ENCODE measurements at places on chromosomes 6 and 20.

- no peaks in the 10 kb centered on the region for H3K36me3 ChIP-seq
- H3K27me3 ChIP-seq, result no peaks in the 10 kb centered on the region
- no peak overlapping the region for H3K4me3 ChIP-seq
- no peak overlapping the region for H3K27ac ChIP-seq
- no peaks in the 10 kb centered on the region for H3K4me1 ChIP-seq
Observed at GRCh38 chr6:41274256-41274655, 12.2 kb downstream of the TREM1 start.

- H3K4me1 ChIP-seq, result no peaks in the 10 kb centered on the region
- H3K4me3 ChIP-seq, result no peak overlapping the region
- no peak for DNase-seq
- H3K27ac ChIP-seq, result no peak overlapping the region
- no peaks in the 10 kb centered on the region for H3K36me3 ChIP-seq
Observed at GRCh38 chr6:11392778-11393507, 144.6 kb upstream of the TMEM170B start.

DNA sequence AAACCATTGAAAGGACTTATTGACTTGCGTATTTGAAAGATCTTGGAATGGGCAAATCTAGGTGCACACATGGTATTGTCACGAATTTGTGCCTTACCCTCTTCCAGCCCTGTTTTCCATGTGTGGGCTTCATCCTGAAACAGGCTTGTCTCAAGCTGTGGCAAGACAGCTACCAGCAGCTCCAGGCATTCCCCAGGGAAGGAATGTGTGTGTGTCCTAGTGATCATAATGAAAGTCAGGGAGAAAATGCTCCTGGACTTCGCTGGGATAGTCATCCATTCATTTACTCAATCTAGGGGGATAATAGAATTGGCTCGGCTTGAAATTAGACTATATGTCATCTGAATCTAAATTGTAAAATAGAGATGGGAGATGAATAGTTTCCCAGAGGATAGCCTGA, 676.2 kb downstream of the CBLN4 start:
- no peaks in the 10 kb centered on the region for H3K4me1 ChIP-seq
- no peak for DNase-seq
- no peaks in the 10 kb centered on the region for H3K36me3 ChIP-seq

- no peaks in the 10 kb centered on the region for H3K27me3 ChIP-seq
- H3K27ac ChIP-seq, result no peak overlapping the region
- H3K4me1 ChIP-seq, result peaks cover 4% of the 10 kb centered on the region
- no peak for DNase-seq
Observed at GRCh38 chr6:157666729-157667128, 156.3 kb upstream of the SNX9 start.

DNA sequence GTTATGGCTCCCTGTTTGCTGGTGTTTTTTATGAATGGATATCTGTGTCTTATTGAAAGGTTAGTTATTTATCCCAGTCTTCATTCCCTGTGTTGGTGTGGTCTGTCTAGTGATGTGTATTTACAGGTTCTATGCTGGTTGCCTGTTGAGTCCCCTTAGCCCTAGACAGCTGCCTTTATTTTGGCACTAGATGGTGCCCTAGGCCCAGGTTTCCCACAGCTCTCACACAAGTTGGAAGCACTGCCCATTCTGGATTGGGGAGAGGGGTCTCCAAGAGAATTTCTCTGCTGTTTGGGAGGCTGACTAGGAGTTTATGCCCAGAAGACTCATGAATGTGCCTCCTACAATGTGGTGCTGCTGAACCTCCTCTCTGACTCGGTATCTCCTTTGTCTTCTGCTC, 12.4 kb downstream of the GRM1 start:
- H3K27me3 ChIP-seq, result no peaks in the 10 kb centered on the region
- no peaks in the 10 kb centered on the region for H3K36me3 ChIP-seq
- no peak overlapping the region for H3K27ac ChIP-seq
- H3K4me1 ChIP-seq, result no peaks in the 10 kb centered on the region
- H3K4me3 ChIP-seq, result no peak overlapping the region
- peak; percentile 63 for DNase-seq

GRCh38 chr6:21099338-21100314, 493.9 kb upstream of the SOX4 start:
- no peak overlapping the region for H3K27ac ChIP-seq
- H3K27me3 ChIP-seq, result no peaks in the 10 kb centered on the region

GRCh38 chr6:33427585-33428223, 7.8 kb downstream of the SYNGAP1 start:
- H3K36me3 ChIP-seq, result 0 out of 2 replicates have a peak, but pooled peaks cover 4% of the 10 kb centered on the region
- no peaks in the 10 kb centered on the region for H3K27me3 ChIP-seq
- H3K4me3 ChIP-seq, result peak overlapping the region; percentile 68

- DNase-seq, result no peak
- no peaks in the 10 kb centered on the region for H3K4me1 ChIP-seq
- no peak overlapping the region for H3K4me3 ChIP-seq
- no peak overlapping the region for H3K27ac ChIP-seq
Observed at GRCh38 chr6:137424251-137424650, 69.9 kb downstream of the OLIG3 start.

DNA sequence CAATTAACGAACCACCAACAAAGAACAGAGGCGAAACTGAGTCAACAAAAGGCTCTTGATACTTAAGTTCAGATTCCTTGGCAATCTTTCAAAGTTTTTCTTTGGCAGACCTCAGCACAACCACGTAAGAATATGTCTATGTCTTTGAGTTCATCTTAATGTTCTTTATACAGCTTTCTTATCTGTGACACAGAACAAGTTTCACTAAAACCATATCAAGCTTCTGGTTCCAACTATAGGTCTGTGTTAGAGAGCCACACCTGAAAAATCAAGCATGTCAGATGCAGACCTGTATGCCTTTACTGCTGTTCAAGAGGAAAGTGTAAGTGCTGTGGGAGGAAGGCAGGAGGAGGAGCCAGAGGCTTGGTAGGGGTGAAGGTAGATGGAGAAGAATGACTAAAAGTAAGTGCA, 271.3 kb downstream of the KHDC1L start:
- no peak for DNase-seq
- no peaks in the 10 kb centered on the region for H3K4me1 ChIP-seq
- H3K4me3 ChIP-seq, result no peak overlapping the region
- H3K27me3 ChIP-seq, result no peaks in the 10 kb centered on the region
- H3K27ac ChIP-seq, result no peak overlapping the region
- H3K36me3 ChIP-seq, result no peaks in the 10 kb centered on the region

DNA sequence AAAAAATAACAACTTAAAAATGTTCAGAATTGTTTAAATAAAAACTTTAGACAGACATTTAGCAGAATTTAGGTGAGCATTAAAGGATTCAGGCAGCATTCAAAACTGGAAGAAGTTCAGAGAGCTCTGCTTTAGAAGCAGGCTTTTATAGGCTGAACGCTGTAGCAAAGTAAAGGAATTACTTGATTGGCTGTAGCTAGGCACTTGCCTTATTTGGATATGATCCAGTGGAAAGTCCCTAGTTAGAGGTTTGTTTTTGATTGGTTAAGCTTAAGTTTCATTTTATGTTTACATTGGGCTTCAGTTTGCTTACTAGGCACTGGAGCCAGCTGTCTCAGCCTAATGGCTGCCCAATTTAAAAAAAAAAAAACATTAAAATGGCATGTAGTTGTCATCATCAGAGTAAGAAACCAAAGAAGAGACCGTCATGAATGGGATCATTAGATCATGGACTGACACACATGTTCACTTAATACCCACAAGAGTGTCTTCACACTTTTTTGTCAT, 65.1 kb downstream of the CBFA2T2 start:
- H3K27me3 ChIP-seq, result no peaks in the 10 kb centered on the region
- no peaks in the 10 kb centered on the region for H3K36me3 ChIP-seq
- no peaks in the 10 kb centered on the region for H3K4me1 ChIP-seq
- no peak overlapping the region for H3K4me3 ChIP-seq

DNA sequence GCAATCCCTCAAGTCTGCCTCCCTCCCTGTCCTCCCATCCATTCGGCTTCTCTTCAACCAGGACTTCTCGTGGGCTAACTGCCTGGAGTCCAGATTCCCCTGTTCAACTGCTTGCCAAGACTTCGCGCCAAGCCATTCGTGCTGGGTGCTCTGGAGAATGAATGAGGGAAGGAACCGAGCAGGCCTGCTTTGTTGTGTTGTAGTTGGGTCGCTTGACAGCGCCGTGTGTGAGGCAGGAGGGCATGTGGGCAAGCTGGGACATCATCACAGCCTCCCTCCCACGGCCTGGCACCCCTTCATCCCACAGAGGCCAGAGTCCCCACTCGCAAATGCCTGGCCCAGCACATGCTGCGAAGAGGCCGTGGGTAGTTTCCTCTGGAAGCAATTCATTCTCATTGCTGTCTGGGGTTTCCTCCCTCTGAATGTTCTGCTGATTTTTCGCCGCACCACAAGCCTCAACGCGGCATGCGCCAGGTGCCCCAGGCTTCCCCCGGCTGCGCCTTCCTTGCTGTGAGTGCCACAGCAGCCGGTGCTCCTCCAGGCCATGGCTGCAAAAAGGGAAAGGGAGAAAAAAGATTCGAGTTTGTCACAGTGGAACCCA, 336.0 kb downstream of the QKI start:
- H3K27ac ChIP-seq, result no peak overlapping the region
- no peaks in the 10 kb centered on the region for H3K36me3 ChIP-seq
- no peak overlapping the region for H3K4me3 ChIP-seq
- H3K27me3 ChIP-seq, result no peaks in the 10 kb centered on the region
- DNase-seq, result no peak
- no peaks in the 10 kb centered on the region for H3K4me1 ChIP-seq

GRCh38 chr6:15630202-15630601, 32.6 kb downstream of the DTNBP1 start:
- 0 out of 2 replicates have a peak, but pooled peaks cover 2% of the 10 kb centered on the region for H3K36me3 ChIP-seq
- H3K4me3 ChIP-seq, result no peak overlapping the region
- no peak for DNase-seq
- no peak overlapping the region for H3K27ac ChIP-seq

DNA sequence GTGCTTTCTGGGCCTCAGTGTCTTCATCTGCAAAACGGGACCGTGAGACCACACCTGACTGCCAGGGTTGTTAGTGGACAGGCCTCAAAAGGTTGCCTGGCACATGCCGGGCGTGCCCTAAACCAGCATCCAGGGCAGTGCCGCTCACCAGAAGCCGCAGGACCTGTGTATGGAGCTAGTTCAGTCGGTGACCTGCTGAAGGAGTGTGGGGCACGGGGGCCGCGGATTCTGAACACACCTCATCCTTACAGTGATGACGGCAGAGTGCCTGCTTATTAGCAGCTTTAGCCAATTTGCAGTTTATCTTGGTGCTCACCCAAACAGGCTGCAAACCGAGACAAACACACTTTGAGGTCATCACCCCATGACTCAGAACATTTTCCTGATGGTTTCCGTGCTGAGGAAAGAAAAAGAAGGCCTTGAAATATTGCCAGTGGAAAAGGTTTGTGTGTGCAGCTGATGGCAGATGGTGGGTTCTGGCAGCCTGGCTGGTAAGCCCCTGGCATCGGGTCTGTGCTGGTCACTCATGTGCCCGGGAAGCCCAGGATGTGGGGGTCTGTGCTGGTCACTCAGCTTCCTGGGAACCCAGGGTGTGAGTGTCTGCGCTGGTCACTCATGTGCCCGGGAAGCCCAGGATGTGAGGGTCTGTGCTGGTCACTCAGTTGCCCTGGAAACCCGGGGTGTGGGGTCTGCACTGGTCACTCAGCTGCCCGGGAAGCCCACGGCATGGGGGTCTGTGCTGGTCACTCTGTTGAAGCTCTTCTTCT, 153.8 kb downstream of the ERMARD start:
- no peak overlapping the region for H3K27ac ChIP-seq
- no peaks in the 10 kb centered on the region for H3K4me1 ChIP-seq
- DNase-seq, result no peak
- H3K27me3 ChIP-seq, result no peaks in the 10 kb centered on the region
- no peak overlapping the region for H3K4me3 ChIP-seq

DNA sequence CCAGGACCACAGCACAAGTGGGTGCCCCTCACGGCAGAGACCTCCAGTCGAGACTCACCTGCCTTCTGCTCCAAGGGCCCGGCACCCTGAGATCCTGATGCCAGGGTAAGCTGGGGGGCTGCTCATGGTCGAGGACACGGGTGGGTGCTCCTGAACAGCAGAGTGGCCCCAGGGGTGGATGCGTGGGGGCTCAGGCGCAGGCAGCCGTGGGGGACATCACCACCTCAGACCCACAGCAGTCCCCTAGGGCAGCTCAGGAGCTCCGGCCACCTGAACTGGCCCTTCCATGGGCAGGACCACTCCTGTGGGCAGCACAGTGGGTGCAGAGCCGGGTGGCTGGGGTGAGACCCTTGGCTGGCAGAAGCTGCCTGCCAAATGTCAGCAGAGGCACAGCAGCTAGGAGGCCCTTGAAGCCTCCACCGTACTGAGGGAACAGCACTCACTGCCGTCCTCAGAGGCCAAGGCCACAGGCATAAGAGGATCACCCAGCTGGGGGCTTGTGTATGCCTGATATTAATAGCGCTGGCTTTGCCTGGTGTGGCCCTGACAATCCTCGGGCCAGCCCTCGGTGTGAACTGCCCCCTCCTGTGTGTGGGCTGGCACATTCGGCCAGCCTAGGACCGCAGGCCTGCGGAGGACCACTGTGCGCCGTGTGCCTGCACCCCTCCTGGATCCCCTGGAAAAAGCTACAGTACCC, 5.4 kb downstream of the UCKL1 start:
- DNase-seq, result no peak
- no peak overlapping the region for H3K27ac ChIP-seq
- H3K27me3 ChIP-seq, result no peaks in the 10 kb centered on the region
- H3K4me3 ChIP-seq, result no peak overlapping the region

Data from iPS DF 6.9 (cell line).